Stimulated activated CD8-positive, alpha-beta memory T cell treated with anti-CD3 and anti-CD28 coated beads, Interleukin-15, amount 100 ng/mL, for 24 hours (primary cell): ENCODE measurements at places on chromosomes 3 and 15.

DNA sequence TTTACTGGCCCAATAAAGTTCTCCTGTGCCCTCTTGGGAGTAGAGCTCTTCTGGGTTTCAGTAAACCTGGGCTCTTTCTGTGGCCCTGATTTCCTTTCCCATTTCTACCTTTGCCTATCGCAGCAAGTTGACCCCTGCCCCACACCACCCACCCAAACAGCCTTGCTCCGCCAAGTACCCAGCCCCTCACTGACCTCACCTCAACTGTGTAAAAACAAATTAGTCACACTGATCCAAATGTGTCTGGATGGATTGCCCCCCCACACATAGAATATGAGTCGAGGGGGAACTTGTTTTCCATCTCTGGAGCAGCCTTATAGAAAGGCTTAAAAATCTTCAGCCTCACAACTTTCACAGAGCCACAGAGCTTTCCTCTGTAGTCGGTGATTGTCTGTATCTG lies 28.6 kb upstream of the VEPH1 start:
- no peak for DNase-seq

DNA sequence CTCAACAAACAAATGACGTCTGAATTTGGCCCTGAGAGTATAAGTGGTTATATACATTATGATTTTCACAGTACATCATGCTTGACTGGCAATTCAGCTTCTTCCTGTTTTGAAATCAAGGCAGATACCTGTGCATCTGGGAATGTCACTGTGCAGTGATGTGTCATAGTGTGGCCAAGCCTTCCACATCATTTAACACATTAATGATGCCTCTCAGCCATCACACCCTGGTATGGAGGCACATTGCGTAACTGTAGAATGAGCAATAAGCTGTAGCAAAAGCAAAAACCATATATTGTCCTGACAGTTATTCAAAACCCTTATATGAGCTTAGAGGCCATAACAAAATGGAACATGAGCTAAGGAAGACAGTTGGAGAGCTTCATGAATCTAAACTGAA lies 246.0 kb downstream of the EPHA3 start:
- no peak for DNase-seq

GRCh38 chr3:37250435-37250834 lies 76.1 kb upstream of the LRRFIP2 start:
- DNase-seq: no peak

DNA sequence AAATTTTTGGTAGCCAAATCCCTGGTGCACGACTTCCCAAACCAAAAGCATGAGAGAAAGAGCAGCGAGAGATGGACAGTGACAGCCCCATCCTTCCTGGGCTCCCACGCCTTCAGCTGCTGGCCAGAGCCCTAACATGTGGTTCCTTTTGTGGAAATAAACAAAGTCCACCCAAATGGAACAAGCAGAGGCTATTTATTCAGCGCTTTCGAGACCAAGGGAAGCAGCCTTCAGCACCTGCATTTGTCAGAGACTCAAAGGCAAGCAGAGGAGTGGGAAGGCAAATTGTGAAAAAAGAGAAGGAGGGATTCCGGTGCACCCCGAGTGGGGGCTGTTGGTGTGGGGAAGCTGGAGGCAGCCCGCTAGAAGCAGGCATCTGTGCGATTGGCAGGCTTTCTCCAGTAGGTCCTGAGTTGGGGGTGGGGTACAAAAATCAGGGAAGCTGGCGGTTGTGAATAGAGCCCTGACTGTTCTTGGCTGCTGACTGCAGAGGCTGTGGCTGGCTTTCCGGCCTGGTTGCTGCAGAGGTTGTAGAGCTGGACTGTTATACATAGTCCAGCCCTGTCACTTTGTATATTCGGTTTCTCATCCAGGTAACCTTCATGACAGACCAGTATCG lies 427.2 kb downstream of the OCA2 start:
- DNase-seq: no peak

GRCh38 chr3:134371542-134372324 lies 2.5 kb downstream of the AMOTL2 start:
- no peak for DNase-seq

- DNase-seq: no peak
These were observed 65.6 kb downstream of the TMEM212 start for GRCh38 chr3:171908731-171909130.

DNA sequence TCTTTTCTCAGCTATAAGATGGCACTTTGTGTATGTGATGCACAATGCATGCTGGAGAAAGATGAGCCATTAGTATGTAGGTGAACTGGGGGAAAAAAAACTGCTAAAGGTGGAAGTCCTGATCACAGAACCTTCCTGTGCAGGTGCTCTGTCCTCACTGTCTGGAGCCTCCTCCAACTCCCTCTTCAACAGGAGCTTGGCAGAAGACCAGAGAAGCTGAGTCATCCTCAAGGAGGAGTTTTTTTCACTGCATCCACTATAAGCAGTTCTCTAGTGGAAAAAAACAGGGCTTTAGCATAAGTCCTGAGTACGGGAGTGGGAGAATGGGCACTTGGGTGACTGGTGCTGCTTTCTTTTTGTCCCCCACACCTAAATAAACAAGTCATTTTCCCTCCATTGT lies 168.4 kb upstream of the CADPS start:
- DNase-seq: no peak

DNA sequence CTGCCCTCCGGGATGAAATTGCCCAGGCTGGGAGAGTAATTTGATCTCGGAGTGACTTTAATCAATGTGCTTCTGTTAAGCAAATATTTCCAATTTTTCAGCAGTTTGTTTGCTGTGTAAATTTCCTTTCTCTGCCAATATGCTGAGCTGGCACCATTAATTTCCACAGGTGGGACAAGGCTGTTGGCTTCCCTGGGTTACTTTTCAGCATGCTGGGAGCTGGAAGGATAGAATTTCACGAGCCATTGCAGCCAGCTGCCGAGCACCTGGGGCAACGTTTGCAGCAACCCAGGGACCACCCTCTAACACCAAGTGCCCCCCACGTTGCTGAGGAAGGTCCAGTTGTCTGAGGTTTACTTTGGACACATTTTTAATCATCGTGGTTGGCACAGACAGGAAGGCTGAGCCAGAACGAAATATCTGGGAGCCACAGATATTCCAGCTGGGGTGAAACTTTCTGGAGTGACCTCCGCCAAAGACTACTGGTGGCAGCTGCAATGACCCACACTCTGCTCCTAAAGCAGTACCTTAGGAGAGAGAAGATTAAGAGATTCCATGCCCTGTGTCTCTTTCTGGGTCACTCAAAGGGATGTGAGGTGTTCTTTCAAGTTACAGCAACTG lies 293.3 kb upstream of the RGMA start:
- no peak for DNase-seq

DNA sequence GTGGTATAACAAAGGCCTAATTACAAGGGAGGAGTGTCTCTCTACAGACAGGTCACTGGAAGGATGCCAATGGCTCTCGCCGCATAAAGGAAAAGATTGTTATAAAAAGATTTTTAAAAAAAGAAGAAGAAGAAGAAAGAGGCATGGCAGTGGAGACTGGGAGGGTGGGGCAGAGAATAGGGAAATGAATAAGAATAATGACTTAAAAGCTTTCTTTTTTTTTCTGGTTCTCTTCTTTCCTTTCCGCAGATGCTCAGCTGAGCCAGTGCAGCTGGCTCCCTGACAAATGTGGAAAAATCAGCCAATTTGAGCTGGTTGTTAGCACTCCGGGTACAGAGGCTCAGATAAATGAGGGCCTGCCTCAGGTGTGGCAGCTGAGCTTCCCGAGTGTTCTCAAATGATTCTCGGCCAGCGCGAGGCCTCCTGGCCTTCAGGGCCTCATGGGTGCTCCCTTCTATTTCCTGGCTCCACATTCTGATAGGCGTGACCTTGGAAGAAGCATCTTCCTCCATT lies 234.1 kb downstream of the RORA start:
- DNase-seq: no peak

DNA sequence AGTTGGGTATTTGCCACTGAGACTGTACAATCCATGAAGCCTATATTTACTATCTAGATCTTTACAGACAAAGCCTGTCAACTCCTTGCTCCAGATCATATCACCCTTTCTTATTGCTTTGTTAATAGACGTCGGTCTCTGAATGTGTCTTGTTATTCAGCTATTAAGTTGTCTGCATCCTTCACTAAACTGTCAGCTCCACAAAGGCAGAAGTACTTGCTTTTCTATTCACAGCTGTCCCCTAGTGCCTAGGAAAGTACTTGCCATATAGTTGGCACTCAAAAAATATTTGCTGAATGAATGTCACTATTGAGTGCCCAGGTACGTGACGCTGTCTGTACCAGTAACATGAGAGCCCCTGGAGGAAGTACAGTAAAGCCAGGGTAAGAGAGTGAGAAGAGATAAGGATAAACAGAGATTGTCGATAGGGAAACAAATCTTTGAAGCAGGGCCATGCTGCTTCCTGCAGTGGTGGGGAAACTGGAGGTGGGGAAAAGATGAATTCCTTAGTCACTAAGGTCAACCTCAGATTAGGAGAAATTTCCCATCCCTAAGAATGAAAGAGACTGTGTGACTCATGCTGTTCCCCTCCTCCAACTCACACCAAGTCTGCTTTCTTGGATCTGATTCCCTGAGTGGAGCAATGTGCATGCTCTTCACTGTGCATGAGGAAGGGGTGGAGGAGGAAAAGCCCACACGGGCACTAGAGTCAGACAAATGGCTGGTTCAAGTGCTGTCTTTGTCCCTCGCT lies 36.3 kb downstream of the PRICKLE2 start:
- DNase-seq: no peak

GRCh38 chr15:68830141-68830785 lies 9.6 kb upstream of the ANP32A start:
- no peak for DNase-seq

DNA sequence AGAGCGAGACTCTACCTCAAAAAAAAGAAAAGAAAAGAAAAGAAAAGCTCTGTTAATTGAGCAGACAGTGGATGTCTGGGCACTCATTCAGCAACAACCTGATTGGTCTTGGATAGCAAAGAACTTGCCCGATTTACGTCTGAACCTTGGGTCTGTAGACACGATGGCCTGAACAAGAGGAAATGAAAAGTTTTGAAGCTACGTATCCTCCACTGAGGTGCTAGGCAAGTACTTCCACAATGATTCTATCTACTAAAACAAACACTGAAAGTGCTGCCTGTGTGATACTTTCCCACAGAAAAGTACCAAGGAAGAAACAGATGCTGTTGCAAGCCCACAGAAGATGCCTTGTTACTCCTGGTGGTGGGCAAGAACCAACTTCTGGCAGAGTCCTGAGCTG lies 21.8 kb upstream of the MUSTN1 start:
- no peak for DNase-seq

DNA sequence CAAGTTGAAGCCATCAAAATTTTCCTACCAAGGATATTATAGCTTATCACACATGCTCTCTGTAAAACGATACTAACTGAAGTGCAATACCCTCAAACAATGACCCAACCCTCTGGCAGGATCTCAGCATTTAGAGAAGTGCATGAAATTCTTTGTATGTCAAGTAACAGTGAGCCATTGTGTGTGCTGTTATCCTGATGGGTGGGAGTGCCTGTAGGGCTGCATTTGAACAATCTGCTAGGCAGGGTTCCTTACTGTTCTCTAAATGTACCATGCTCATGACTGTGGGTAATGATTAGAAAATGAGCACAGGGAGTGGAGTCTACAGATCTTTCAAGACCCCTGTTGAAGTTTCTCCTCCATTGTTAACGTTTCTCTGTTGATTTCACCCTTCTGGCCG lies 398.1 kb downstream of the NSUN3 start:
- DNase-seq: no peak

DNA sequence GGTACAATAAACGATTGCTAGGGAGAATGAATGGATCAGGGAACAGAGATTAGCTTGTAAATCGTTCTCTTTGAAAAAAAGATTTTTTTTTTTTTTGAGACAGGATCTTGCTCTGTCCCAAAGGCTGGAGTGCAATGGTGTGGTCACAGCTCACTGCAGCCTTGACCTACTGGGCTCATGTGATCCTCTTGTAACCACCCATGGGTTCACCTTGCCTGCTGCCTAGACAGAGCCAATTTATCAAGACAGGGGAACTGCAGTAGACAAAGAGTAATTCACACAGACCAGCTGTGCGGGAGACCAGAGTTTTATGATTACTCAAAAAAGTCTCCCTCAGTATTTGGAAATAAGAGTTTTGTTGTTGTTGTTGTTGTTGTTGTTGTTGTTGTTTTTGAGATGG lies 39.6 kb downstream of the METTL6 start:
- no peak for DNase-seq

DNA sequence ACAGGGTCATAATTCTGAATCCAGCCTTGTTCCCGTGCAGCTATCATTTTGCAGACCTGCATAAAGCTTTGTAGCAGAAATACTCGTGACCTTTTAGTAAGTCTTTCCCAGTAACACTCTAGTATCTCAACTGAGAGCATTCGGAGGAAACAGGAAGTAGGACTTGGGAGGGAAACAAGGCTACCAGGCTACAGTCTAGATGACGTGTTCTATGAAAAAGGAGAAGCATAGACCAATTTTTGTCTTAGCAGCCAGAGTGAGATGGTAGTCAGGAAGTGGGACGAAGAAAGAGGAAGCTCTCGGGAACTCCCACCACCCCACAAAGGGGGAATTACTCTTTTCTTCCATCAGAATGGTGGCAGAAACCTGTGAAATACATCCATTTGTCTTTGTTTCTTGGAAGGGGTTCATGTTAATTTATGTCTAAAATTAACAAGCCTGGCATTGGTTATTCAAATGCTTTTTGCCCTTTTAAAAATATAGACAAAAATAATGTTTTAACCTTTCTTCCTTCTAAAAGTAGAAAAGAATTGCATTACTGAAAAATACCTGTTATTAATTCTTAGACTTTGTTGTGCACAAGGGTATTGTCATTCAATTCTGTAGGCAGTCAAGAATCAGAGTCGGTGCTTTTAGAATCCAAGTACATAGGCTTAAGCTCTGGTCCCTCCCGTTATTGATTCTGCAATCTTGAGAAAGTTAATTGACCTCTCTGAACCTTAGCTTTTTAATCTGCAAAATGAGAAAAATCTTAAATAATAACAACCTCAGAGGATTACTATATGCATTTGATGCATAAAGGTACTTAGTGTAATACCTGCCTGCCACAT lies 1.6 kb upstream of the SUCNR1 start:
- DNase-seq: no peak

GRCh38 chr3:37910671-37911400 lies 49.2 kb downstream of the CTDSPL start:
- no peak for DNase-seq

- no peak for DNase-seq
These were observed 111.1 kb upstream of the VGLL3 start for GRCh38 chr3:87101861-87102625.

- DNase-seq: no peak
These were observed 88.8 kb upstream of the ABI3BP start for GRCh38 chr3:101081999-101082398.

DNA sequence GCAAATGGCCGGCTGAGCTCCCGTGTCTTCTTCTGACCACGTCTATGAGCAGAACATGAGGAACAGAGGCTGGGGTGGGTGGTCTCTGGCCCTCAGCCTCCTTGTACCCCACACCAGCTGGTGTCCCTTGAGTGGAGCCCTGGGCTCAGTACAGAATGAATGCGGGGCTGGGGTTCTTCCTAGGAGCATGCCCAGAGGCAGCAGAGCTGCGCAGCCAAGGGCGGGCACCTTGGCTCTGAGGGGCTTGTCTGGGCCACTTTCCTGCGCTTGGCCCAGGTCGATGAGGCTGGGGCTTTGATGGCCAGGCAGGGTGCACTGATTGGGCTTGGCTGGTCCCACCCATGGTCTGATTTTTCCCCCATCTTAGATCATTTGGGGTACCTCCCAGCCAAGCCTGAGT lies 6.4 kb downstream of the SCN5A start:
- no peak for DNase-seq

- DNase-seq: no peak
These were observed 119.9 kb upstream of the TJP1 start for GRCh38 chr15:29942143-29942542.

- DNase-seq: no peak
These were observed 30.9 kb downstream of the LRRC49 start for GRCh38 chr15:70923311-70924080.
